GM23338 (cell line): ENCODE measurements at places on chromosomes 12 and 14.

DNA sequence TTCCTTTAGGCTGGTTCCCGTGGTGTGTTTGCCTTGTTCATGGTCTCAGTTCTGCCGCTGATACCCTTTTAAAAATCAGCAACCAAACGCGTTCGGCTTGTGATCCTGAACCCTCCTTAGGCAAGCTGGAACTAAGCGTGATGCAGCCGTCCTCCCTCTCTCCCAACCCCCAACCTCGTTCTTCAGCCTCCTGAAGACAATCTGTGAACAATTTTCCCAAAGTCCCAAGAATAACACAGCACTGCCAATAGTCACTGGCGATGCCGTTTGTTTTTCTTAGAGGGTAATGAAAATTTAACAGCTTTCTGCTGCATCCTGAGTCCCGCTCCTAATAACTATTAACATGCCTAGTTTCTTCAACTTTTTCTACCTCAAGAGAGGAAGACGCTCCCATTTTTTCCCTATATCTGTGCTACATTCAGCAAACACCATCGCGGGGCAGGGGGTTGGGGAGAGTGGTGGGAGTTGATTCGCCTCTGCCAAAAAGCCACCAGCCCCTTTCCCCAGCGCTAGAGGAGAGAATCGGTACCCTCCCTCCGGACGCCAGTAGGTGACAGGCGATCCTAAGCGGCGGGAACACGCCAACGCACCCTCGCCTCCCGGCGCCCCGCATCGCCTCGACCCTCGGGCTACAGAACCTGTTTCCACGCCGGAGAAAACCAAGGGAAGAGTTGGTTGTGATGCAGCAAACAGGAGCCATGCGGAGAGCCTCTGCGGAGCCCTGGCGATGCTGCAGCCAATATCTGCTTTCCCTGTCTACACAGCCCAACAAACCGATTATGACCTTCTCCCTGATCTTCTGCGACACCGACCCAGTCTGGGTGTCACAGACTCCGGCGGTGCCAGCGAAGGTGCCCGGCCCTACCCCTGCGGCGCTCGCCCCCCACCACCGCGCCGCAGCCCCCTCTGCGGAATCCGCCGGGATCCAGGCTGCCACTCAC lies 752 bp downstream of the PRICKLE1 start:
- DNase-seq: peak; percentile 83

DNA sequence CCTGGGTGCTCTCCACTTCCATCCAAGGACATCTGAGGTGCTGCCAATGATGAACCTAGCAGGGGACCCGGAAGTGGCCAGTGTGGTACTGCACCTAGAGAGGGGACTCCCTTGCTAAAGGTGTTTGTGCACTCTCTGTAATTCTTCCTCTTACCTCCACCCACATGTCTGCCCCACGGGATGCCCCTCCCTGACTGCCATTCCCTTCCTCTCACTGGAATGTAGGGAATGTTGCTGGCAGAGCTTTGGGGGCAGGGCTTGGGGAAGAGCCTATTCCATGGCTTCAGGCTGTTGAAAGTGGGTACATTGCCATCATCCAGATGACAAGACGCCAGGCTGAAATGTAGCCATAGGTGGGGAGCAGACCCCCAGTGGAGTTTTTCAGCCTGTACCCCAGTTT lies 153.2 kb downstream of the SMOC1 start:
- DNase-seq: peak; percentile 75

GRCh38 chr14:91292491-91292890 lies 48.0 kb upstream of the GPR68 start:
- no peak for DNase-seq

DNA sequence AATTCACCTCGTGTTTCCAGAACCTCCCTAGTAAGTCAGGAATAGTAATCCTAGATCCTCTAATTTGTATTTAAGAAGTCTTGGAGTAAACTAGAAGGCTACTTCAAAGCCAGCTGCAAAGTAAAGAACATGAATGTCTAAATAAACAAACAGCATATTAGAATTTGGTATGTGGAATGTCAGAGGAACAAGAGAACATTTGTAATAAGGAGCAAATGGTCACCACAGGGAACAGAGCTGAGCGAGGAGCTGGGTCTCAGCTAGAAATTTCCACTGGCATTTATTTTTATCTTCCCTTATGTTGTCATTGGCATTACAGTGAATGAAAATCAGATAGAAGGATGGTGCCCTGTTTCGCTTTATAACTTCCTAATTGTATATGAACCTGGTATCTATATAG lies 50.2 kb downstream of the FRMD6 start:
- DNase-seq: peak; percentile 19

GRCh38 chr12:68239309-68239982 lies 13.8 kb upstream of the IL26 start:
- no peak for DNase-seq

DNA sequence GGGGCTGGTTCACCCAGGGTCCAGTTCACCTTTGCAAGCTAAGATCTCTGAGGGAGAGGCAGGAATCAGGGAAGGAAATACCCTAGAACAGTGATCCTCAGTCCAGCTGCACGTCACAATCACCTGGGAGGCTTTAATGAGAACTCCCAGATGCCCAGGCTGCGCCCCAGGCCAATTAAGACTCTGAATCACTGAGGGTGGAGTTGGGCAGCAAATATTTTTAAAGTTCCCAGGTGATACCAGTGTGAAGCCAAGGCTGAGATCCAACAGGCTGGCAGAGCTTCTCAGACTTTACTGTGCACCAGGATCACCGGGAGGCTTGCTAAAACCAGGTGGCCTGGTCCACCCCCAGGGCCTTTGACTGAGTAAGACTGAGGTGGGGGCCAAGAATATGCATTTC lies 23.8 kb downstream of the MYL2 start:
- DNase-seq: no peak

DNA sequence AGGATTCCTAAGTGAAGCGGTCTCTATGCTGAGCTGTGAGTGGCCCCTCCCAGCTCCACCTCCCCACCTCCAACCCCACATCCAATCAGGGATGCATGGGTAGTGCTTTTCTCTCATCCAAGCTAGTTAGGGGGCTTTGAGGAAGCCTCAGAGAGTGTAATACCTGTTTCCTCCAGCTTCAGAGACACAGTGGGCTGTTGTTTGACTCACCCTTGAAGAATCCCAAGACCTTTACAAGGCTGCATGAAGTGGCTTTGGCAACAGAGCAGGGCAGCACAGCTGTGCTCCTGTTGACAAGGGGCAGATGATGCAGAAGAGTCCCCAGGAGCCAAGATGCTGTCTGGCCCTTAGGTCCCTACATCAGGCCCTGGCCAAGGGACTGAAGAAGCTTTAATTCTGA lies 27.1 kb upstream of the CLMN start:
- DNase-seq: peak; percentile 43

GRCh38 chr12:112549031-112549430 lies 130.3 kb downstream of the PTPN11 start:
- DNase-seq: peak; percentile 38

DNA sequence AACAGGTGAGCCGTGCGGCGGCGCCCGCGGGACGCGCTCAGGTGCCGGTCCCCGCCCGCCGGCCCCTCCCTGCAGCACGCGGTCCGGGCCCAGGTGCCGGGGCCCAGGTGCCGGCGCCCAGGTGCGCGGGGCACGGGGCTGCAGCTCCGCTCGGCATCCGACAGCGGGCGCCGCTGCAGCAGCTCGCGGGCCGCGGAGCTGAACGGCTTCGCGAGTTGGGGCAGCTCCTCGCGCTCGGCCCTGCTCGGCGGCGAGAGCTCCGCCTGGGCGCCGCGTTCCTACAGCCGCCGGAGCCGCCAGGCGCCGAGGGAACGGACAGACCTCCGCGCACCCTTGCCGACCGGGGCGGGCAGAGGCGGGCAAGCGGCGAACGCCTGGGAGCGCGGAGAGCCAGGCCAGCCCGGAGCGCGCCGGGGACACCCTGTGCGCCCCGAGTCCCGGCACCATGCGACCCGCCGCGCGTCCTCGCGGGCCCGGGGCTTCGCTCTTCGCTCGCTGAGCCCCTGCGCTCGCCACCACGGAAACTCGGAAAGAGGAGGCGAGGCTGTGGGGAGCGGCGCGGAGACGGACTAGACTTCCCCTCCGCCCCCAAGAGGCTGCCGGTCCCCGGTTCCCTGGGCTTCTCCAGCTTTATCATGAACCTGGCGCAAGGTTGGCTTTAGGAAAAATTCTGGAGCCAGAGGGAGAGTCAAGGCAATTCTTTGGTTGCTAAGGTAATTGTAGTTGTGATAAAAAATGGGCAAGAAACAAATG lies at the start of gene RGS6:
Gene RGS6 (plus strand): TSS at position 201 of the 753 bp plus-strand sequence.
- peak; percentile 92 for DNase-seq

DNA sequence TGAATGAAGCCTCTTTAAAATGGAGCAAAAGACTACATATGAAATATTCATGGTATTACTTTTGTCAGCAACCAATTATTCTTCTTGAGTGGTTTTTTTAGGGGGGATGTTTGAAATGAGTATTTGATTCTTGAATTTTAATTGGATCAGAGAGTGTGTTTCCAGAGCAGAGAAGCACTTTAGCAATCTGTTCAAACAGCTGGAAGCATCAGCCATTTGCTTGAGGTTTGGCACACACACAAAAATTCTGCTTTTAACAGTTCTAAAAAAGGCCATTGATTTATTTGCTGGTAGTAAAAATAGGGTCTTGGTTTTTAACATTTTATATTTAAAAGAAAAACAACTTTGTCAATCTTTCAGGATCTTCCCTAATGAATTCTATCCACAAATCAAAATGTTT lies 292.7 kb downstream of the LRFN5 start:
- no peak for DNase-seq

- DNase-seq: no peak
Measured at GRCh38 chr12:132665149-132665491, 22.0 kb downstream of the POLE start.

- DNase-seq: peak; percentile 41
Measured at GRCh38 chr12:93060666-93061472, 131.8 kb upstream of the EEA1 start.

DNA sequence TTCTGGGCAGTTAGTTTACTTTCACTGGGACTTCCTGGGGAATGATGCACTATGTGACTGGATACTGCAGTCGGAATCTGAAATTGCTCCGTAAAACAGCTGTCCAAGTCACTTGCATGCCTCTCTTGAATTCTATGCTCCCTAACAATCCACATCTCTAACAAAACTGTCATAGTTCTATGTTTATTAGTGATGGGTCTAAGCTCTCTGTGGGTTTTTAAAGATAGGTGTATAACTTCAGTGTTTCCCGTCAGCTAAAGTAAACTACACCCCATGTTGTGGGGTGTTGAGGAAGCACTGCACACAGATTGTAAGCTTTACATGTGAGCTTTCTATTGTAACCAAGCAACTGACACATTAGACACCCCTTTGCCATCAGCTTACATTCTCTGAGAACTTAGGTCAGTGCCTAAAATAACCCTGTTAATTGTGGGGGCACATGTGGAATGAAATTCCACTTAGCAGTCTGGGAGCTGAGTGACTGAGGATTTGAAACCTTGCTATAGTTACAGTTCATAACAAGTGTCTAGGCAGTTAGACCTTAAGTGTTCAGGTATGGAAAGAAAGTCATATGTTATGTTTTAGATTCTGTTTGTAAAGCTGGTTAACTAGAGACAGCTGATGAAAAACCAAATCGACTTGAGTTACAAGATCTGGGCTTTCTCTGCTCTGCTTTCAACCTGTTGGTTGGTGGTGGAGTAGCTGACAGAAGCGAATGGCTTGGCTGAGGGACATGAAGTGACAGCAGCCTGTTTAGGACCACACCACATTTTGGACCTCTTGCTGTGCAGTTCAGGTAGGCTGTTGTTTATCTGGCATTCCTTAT lies 165.7 kb downstream of the AKAP6 start:
- no peak for DNase-seq

DNA sequence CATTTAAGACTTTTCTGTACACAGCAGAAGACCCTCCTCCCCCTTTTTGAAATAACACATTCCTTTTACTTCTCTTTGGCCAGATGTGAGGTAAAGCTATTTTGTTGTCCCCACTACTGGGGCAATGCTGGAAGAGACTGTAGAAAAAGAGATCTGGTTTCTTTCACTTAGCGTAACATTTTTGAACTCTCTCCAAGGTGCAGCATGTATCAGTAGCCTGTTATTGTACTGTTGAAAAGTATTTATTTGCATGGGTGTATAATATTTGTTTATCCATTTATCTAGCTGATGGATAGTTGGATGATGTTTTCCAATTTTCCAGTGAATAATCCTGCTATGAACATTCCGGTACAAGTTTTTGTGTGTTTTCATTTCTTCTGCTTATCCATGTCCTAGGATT lies 335.2 kb downstream of the SOX5 start:
- DNase-seq: no peak

DNA sequence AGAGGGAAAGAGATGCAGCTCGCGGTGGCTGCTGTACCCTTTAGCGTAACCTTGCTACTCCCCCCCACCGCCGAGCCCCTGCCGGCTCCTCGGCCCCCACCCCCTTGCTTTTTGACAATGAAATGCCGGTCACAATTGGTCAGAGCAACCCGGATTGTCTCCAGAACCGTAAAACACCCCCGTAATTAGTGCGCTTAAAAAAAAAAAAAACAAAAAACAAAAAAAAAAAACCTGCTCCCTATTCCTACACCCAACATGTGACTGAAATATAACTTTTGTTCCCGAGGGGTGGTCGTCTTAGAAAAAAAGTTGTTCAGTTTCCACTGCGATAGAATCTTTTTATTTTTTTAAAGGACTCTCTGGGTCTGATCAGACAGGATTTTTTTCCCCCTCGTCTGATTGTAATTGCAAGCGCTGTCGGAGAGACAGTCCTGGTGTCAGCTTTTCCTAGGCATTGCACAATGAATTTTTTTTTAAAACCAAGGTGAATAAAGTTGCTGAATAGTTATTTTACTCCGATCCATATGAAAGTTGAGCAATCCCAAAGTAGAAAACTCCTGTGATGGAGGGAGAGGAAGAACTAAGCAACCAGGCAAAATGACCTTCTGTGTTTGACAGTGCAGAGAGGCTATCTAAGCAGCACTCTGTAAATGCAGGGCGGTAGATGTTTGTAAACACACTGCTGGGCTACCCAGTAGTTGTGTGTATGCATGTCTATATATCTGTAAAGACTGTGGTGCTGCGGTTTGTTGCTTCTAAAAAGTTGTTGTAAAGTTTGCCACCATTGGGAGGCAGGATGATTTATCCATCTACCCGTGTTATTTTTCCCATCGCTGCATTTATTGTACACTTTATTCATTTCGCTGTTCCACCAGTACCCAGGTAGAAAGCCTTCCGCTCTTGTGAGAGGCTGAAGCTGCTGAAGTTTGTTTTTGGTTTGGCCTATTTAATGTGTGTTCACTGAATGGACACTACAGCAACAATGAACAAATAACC lies 1.1 kb downstream of the ETV6 start:
- DNase-seq: peak; percentile 62
